ENCODE measurements at places on chromosomes 2 and 18.

DNA sequence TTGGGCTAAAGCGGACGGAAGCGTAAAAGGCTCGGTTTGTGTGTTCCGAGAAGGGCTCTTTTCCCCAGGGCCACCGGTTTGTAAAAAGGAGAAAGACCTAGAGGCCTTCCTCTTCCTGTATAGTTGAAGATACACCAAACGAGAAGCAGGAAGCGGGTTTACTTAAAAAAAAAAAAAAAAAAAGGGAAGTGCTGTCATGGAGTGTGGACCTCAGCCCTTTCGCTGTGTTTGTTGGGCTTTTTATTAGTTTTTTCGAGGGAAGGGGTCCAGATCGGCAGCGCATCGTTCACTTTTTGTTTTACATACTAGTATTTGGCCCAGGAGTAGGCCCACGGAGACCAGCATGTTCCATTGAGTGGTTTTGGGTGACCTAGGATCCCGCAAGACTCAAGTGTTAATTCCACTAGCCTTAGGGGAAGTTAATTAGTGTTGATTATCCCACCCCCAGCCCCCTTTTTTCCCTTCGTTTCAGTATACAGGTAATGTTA lies 676 bp downstream of the ACTR2 start:
- DNase-seq = no peak

GRCh38 chr2:112960230-112960825 lies 17.5 kb upstream of the IL36G start:
- no peak for DNase-seq

GRCh38 chr2:158135096-158135495 lies 33.4 kb downstream of the UPP2 start:
- no peak for DNase-seq

DNA sequence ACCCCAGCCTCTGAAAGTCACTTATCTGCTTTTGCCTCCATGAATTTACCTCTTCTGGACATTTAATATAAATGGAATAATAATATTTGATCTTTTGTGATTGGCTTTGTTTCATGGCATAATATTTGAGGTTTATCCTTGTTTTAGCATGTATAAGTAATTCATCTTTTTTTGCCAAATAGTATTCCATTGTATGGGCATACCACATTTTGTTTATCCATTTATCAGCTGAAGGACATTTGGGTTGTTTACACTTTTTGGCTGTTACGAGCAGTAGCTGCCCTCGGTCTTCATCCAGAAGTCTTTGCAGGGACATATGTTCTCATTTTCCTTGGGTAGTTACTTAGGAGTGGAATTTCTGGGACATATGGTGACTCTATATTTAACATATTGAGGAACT lies 53.0 kb upstream of the SMIM21 start:
- DNase-seq = no peak

- DNase-seq = no peak
Measured at GRCh38 chr2:64012115-64012514, 7.1 kb downstream of the VPS54 start.

DNA sequence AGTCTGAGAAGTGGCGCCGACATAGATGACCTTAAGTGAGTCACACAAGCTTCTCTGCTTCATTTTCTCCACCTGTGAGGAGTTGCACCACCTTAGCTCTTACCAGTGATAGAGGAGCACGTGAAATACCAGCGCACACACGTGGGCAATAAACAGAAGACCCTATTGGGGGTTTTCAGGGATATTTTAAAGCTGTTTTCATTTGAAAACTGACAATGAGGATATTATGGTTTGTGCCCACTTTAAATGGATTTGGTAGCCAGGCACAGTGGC lies 47.3 kb upstream of the FZD7 start:
- DNase-seq = no peak

DNA sequence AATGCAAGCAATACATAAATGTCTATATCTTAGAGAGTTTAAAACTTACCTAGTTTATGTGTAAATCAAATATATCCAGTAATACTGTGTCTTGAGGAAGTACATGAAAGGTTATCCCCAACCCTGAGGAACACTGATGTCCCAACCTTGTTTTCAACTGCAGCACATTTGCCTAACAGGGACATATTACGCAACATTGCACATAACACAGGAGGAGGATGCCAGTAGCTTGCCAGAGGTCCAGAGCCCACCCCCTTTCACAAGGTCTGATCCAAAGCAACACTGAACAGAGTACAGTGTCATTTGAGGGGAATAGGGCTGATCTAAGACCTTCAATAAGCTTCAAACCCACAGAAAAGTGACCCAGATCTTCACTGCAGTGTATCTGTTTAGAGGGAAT lies 678.5 kb downstream of the ARHGAP15 start:
- DNase-seq = no peak

- DNase-seq = no peak
Measured at GRCh38 chr2:184272056-184272455, 326.3 kb upstream of the ZNF804A start.

- no peak for DNase-seq
Measured at GRCh38 chr2:55901322-55901721, 22.3 kb downstream of the EFEMP1 start.

- no peak for DNase-seq
Measured at GRCh38 chr18:9434122-9434701, 41.1 kb upstream of the RALBP1 start.

DNA sequence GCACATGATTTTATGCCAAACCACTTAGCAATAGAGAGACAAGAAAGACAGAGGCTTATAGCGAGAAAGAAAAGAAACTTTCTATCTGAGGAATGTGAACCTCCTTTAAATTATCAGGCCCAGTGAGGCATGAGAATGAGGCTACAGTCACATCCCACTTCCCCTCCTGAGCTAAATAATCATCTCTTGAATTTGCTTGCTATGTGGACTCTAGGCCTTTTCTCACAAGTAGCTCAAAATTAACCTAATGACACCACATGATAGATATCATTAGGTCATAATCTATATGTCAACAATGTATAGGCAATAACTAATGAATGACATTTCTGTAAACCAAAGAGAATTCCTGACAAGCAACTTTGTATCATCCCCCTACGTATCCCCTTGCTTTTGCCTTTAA lies 301.5 kb upstream of the MGAT5 start:
- DNase-seq = no peak

DNA sequence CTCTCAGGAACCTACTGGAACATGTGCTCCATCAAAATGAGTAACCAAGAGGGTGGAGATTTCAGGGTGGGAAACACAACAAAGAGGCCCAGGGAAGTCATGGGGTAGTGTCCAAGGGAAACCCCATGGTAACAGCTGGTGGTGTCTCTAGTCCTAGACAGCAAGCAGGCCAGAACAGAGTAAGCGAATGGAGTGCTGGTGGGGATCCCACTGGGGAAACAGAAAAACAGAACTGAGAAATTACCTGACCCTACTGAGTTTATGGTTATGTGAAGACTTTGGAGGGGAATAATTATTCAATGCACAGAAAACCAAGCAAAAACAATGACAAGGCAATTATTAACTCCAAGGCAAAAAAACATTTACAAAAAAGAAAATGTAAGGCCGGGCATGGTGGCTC lies 16.9 kb downstream of the ERCC3 start:
- no peak for DNase-seq

- no peak for DNase-seq
Measured at GRCh38 chr2:47089083-47089464, 66.0 kb downstream of the STPG4 start.

DNA sequence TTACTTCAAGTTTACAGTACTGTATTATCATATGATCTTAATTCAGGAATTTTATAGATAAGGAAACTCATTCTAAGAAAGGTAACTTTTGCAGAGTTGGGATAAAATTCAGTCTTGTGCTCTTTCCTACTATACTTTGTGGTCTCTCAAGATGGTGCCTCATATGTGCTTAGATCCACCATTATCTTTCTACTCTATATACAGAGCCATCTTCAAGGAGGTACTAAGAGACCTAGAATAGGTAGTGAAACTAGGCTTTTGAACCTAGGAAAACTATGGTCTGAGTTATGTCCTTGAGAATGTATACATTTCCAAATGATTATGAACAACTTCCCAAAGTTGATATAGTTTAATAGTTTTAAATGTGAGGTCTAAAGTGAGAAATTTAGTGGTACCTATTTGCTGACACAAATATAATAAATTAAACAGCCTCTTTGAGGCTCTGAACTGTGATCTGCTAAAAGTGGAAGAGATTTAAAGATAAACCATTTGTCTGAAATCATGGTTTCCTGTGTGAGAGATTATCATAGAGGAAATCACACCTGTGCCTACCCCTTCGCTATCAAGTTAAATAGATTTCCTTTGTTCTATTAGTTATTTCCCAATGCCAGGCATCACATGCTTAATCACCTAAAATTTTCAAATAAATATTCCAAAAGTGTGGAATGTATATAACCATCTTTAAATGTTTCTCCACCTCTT lies 27.2 kb downstream of the ACAA2 start:
- no peak for DNase-seq

- DNase-seq = no peak
Measured at GRCh38 chr2:60318544-60318943, 234.9 kb downstream of the BCL11A start.

DNA sequence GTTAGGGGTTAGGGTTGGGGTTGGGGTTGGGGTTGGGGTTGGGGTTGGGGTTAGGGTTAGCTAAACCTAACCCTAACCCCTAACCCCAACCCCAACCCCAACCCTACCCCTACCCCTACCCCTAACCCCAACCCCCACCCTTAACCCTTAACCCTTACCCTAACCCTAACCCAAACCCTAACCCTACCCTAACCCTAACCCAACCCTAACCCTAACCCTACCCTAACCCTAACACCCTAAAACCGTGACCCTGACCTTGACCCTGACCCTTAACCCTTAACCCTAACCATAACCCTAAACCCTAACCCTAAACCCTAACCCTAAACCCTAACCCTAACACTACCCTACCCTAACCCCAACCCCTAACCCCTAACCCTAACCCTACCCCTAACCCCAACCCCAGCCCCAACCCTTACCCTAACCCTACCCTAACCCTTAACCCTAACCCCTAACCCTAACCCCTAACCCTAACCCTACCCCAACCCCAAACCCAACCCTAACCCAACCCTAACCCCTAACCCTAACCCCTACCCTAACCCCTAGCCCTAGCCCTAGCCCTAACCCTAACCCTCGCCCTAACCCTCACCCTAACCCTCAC lies 24.1 kb upstream of the RABL2A start:
- no peak for DNase-seq

DNA sequence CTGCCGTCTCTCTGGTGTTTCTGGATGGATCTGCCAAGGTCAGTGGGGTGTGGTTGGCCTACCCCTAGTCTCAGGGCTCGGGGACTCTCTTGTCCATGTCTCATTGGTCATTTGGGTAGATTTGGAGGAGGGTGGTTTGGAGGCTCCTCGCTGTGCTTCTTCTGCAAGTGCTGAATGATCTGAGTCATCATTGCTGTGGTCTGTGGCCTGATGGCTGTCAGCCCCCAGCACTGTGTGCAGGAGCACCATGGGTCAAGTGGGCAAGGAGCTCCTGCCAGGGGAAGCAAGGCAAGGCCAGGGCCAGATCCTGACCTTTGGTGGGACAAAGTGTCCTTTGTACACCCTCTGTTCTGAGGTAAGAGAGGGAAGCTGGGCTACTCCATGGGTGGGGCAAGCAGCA lies 221.8 kb downstream of the FHOD3 start:
- DNase-seq = no peak

DNA sequence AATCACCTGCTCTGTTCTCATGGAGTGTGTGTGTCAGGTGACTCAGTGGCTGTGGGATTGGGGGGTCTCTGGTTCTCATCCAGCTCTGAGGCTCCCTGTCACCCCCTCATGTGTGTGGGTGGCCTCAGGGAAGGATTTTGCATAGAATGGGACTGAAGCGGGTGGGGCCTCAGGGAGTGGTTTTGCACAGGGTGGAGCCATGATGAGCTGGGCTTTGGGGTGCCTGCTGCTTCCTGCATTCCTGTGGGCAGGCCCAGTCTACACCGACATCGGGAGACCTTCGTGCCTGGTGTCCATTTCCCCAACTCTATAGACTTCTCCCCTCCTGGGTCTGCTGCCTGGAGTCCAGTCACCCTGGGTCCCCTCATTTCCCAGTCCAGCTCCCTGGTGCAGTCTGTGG lies 59.7 kb downstream of the VAPA start:
- DNase-seq = no peak

DNA sequence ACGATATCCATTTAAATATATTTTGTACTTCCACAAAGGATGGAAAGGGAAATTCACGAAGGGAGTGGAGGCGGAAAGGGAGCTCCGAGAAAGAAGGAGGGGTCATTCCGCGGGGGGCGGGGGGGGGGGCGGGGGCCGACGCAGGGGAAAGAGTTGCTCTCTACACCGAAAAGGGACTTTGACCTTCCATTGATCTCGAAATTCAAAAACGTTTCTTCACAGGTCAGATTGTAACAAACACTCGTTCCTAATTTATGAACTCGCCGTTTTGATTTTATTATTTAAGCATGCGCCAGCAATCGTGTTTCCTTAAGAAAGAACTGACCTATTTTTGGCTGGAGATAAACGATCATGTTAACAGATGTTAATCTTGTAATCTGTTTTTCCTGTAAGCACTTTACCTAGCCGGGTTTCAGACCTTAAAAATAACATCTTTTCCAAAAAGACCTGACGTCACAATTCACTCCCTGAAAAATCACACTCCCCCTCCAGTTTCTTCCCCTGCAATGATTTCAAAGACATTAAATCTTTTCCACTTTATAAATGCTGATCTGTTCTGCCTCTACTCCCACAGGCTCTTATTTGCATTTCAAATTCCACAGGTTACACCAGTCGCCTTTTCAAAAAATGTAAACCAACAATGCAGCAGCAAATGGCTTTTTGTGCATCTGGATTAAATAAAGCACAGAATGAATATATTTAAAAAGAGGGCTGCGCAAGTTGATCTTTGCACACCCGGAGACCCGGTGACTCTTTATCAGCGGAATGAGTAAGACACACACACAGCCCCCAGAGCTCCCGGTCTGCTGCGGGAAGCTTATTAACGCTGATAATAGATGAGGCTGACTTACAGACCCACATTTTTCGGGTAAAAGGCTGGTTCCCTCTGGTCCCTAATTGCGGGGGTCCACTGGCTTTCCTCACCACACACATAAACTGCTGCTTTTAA lies 1.6 kb downstream of the ZNF516 start:
- DNase-seq = no peak

GRCh38 chr2:191577605-191578004 lies 100.3 kb upstream of the NABP1 start:
- DNase-seq = no peak

- no peak for DNase-seq
Measured at GRCh38 chr18:53800171-53800570, 424.3 kb downstream of the MBD2 start.

DNA sequence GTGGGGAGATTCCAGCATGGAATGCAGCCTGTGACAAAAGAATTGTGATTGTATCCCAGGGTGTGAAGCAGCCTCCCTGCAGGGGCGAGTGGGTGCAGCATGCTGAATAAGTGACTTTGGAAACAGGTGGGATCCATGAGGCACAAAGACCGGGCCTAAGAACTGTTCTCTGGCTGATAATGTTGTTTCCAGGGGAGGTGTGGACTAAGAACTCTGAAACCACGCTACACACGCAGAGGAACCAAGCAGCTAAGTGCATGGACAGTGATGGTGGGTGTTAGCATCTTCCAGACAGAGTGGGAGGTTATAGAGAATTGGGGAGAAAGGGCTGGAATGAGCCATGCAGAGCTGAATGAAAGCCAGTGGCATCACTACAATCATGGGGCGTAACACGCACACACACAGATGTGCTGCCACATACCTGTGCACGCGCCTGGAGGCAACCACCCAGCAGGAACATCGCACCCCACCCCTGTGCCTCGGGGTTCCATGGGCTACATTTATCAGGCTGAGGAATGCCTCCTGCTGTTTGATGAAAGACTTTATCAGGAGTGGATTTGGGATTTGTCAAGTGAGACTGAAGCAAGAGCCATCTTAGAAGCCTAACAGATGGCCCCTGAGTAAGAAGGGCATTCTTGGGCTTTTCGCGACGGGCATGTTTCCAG lies 424.5 kb upstream of the SALL3 start:
- DNase-seq = no peak

- peak; percentile 57 for DNase-seq
Measured at GRCh38 chr2:234425639-234426603, 71.0 kb downstream of the ARL4C start.

Data from activated CD8-positive, alpha-beta memory T cell treated with anti-CD3 and anti-CD28 coated beads for 1 hour (primary cell).